Upper lobe of left lung (tissue), 6 donors: ENCODE measurements at places on chromosomes 13 and 19.
A peak's percentile ranks its signal among the peaks of the same experiment; 100 is the strongest.

DNA sequence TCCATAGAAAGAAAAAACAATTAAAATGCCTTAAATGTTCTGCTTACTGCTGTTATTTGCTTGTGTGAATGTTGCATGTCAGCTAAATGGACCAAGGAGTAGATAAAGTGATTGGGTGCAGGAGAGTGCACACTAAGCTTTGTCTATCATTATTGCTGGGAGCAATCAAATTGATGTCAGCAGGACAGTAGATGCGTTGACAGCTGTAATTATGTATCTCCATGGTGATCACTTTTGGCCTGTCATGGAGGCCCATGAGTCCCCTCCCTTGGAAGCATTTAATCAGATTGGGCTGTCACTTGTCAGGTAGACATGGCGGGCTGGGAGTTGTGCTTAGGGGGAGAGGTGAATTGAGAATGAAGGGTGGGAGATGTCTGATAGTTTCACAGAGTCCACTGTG lies 215.3 kb downstream of the PCCA start:
- no peak for DNase-seq

DNA sequence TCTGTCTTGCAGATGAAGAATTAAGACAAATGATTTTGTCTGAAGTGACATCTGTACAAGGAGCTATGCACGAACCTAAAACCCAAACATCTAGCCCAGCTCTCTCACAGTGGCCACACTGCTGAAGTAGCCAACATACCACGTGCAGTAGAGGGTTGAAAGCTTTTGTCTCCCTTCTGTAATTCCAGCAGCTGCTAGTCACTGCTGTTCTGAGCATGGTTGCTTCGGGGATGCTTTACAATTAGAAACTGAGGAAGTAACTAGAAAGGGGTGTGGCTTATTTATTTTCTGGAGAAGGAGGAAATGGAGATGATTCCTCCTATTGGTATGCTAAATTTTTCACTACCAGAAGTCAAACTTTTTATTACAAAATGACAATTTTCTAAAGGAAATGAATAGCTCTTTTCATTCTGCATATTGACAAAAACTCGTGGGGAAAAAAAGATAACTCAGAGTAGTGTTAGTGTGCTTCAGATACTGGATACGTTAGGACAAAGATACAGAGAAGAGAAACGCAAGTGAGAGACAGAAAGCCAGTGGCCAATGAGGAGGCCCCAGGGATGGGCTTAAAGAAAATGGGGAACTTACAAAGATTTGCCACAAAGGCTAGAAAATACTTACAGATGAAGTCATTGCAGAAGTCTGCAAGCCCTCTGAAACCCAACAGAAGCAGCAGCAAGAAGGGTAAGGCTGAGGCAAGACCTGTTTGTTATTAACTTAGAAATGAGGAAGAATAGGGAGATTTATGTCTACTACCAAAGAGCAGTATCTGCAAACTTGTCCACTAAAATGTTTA lies 192.7 kb upstream of the MIR17HG start:
- DNase-seq = peak; percentile 23

DNA sequence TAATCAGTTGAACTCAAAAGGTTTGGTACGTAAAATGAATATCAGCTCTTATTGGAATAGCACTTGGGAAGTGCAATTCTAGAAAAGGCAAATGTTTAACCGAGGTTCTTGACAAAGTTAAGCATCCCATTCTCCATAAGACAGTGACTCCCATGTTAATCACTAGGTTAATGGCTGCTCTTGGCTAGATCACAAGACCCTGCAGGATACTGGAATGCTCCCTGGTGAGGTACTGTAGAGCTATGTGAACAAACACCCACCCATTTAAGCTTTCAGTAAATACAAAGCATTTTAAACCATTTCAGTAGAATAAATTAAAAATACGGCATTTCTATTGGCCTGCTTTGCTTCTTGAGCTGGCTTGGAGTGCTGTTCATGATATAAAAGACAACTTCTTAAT lies 56.5 kb downstream of the TDRD3 start:
- no peak for DNase-seq

DNA sequence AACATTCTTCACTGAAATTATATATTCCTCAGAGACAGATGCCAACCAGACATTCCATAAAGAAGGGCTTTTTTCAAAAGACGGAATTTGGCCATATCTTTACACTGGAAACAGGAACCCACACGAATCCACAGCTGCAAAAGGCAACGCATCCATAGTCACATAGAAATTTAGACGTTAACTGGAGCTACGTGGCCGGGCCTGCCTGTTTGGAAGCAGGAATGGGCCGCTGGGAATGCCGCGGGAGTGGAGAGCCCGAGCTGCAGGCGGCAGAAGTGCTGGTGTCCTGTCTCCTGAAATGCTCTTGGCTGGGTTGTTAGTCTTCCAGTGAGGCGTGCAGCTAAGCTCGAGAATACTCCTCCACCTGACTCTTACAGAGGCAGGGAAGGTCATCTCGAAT lies 122.2 kb downstream of the KL start:
- DNase-seq = no peak

DNA sequence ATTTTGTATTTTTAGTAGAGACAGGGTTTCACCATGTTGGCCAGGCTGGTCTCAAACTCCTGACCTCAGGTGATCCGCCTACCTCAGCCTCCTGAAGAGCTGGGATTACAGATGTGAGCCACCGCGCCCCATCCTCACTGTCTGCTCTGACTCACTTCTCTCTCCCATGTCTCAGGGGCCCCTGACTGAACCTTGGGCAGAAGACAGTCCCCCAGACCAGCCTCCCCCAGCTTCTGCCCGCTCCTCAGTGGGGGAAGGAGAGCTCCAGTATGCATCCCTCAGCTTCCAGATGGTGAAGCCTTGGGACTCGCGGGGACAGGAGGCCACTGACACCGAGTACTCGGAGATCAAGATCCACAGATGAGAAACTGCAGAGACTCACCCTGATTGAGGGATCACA lies 5.0 kb downstream of the SIGLEC9 start:
- DNase-seq = no peak
